GM10248 (cell line): ENCODE measurements at places on chromosomes 11 and 22.

GRCh38 chr22:49269928-49270327 is 557.7 kb downstream of the BRD1 start:
- DNase-seq: no peak

- no peak for DNase-seq
These were observed 49.7 kb downstream of the ANO1 start for GRCh38 chr11:70127653-70128434.

GRCh38 chr22:18008136-18008535 is 16.2 kb downstream of the MICAL3 start:
- no peak for DNase-seq

DNA sequence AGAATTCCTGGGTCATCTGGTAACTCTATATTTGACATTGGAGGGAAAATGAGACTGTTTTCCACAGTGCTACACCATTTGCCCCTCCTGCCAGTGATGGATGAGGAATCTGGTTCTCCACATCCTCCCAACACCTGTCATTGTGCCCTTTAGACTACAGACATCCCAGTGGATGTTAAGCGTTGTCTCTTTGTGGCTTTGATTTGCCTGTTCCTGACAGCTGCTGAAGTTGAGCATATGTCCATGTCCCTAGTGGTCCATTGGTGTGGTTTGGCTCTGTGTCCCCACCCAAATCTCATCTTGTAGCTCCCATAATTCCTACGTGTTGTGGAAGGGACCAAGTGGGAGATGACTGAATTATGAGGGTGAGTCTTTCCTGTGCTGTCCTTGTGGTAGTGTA is 88.5 kb downstream of the BRD1 start:
- DNase-seq: no peak

DNA sequence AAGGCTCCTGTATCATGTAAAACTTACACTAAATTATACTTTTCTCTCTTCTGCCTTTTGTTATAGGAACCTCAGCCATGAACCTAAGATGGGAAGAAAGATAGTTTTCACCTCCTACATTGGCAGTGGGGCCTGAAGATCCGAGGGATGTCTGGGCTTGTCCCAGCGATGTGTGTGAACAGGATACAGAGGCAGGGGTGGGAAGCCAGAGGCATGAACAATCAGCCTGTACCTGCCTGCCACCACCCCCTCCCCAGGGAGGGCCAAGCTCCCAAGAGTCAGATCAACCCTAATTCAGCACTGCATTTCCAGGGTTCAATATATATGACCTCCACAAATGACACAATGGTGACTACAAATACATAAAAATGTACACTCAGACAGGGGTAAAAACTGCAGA is 9.4 kb downstream of the KIAA0930 start:
- no peak for DNase-seq

- no peak for DNase-seq
These were observed 7.0 kb downstream of the SERPING1 start for GRCh38 chr11:57604296-57605027.

DNA sequence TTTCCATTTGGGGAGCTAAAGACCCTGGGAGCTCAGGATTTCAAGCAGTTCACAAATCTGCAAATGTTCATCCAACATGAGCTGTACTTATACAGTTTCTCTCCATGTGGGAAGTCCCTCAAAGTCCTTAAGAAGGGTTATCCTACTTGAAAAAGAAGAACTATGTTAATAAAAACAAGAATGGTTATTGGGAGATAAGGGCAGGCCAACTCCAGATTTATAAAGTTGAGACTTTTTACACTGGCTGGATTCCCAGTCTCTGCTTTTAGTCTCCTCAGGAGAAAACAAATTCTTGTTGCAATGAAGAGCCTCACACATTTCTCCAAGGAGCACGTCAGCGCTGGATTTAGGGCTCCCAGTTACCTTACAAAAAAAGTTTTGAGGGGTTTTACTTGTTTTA is 34.2 kb upstream of the CTTN start:
- DNase-seq: no peak

- peak; percentile 5 for DNase-seq
These were observed 770.6 kb downstream of the FAM181B start for GRCh38 chr11:81963018-81963417.

DNA sequence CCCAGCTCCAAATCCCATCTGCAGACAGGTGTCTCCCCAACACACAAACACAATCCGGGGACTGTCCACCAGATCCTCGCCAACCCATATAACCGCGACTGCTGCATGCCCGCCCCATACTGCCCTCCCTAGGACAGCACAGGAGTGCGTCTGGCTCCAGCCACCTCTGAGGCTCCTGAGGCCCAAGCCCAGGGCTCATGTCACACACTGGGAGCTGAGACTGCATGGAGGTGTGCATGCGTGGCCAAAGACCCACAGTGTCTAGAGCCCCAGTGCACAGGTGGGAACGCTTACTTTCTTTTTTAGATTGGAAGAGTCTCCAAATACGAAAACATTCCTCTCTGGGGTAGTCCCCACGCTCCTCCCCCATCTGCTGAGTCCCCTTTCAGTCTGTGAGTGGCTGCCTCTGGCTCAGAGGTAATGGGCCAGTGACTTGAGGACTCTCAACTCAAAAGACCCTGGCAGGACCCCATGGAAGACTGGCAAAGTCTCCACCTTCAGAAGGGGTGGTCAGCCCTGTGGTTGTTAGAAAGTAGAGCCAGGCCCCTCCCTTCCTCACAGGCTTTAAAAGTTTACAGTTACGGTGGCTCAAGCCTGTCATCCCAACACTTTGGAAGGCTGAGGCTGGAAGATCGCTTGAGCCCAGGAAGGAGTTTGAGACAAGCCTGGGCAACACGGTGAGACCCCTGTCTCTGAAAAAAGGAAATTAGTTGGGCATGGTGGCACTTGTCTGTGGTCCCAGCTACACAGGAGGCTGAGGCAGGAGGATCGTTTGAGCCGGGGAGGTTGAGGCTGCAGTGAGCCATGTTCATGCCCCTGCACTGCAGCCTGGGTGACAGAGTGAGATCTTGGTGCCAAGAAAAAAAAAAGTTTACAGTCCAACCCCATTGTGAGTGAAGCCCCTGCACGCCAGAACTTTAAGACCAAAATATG is 2.3 kb downstream of the CBX7 start:
- DNase-seq: no peak

DNA sequence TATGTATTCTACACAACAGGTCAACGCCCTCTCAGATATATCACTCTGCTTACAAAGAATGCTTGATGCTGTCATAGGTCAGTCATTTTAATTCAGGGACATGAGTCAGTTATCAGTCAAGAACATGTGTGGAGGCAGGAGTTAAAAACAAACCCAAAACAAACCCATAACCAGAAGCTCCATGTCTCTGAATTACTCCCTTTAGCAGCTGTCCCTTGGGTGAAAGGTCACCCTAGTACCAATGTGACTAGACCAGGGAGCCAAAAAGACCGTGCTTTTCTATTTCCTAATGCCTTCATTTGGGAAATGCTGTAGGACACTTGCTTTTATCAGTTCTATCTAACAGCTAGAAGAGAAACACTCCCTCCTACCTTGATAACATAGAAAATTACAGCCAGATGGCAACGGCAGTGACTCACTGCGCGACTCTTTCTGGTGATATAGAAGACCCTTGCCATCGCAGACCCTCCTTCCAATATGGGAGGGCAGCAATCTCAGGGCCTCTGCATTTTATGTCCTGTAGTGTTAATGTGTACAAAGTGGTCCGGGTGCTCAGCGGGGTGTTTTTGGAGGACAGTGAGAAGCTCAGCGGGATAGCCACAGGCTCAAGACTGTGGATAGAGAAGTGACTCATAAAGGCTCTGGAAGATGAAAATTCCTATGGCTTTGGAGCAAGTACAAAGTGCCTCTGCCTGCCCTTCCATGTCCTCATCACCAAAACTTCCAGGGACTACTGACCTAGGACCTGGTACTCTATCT is 24.8 kb downstream of the APOL5 start:
- DNase-seq: no peak

DNA sequence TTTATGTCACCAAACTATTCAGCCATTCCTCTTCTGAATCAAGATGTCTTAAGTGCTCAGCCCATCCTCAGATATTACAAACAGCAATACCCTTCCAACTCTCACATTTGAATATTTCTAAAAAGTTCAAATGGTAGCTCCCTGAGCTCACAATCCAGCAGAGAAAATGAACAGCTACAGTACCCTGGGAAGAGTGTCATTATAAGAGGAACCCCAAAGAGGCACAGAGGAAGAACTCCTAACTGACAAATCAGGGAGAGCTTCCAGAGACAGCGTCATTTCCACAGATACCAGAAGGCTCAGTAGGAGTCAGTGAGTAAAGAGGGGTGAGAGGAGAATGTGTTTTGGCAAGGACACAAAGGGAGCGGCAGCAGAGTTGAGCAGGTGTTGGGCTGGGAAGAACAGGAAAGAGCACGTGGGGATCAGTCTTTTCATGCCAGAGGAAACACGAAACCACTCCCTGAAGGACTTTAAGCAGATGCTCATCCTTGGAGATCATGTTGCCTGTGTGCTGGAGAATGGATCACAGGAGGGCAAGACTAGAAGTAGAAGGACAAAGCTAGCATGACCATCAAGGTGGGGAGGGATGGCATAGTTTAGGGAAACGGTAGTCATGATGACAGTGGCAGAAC is 4.3 kb downstream of the CLTCL1 start:
- no peak for DNase-seq

- DNase-seq: peak; percentile 52
These were observed 6.0 kb upstream of the MALAT1 start for GRCh38 chr11:65492637-65493366.

DNA sequence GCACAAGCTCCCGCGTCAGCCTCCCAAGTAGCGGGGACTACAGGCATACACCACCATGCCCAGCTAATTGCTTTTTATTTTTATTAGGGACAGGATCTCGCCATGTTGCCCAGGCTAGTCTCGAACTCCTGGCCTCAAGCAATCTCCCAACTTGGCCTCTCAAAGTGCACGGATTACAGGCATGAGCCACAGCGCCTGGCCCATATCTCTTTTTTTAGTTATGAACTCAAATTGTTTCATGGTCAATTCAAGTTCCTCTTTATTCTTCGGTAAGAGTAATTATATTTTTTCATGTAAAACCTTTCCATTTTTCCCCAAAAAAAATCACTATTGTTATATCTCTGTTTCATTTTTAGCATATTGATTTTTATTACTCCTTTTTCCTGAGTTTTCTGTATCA is 25.5 kb downstream of the FCHSD2 start:
- no peak for DNase-seq

- no peak for DNase-seq
These were observed 15.3 kb upstream of the NELL1 start for GRCh38 chr11:20654038-20654437.

- DNase-seq: no peak
These were observed 29.6 kb downstream of the TOM1 start for GRCh38 chr22:35329114-35329847.

DNA sequence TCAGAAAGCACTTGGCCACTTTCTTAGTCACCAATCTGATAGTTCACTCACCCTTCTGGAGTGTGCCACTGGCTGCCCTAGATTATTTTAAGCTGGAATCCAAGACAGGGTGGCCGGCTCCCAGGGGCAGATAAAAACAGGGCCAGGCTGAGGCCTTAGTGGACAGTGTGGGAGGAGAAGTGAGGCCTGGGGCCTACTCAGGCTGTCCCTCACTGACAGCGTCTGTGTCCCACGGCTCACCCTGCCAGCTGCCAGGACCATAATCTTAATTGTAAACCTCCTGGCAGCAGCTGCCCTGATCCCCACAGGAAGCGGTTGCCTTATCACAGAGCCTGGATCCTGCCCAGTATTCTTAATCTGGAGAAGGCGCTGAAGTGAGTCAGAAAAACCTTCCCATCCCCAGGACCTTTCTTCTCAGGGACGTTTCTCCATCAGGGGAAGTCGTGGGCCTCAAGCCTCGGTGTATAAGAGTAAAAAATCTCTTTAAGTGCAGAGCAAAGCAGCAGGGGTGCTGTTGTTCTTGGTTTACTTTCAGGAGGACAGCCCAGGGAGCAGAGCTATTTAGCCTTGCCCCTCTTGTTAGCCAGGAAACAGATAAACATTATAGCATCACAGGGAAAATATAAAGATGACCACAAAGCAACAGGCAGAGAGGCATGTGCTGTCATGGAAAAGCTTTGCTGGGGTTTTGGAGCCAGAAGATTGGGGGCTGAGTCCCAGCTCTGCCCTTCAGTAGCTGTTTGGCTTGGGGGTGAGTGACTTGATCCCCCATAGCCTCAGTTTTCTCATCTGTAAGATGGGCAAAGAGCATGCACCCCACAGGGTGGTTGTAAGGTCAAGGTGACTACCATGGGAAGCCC is 39.6 kb downstream of the TSPAN18 start:
- no peak for DNase-seq

GRCh38 chr11:58902881-58903280 is 36.4 kb upstream of the GLYATL1 start:
- DNase-seq: no peak

DNA sequence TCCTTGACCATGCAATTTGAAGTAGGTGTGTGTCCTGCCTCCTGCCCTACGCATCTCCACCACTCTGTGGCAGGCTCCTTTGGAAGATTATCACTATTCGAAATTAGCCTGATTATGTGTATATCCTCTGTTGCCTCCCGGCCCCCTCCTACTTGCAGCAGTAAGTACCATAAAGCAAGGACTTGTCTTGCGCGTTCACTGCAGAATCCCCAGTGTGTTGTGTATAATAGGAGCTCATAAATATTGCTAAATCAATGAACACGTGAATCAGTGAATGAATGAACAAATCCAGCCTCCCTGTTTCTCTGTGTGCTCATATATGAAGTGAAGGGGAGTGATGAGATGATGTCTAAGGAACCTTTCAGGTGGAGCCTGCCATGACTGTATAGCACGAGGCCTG is 210.7 kb downstream of the DBX1 start:
- DNase-seq: no peak

DNA sequence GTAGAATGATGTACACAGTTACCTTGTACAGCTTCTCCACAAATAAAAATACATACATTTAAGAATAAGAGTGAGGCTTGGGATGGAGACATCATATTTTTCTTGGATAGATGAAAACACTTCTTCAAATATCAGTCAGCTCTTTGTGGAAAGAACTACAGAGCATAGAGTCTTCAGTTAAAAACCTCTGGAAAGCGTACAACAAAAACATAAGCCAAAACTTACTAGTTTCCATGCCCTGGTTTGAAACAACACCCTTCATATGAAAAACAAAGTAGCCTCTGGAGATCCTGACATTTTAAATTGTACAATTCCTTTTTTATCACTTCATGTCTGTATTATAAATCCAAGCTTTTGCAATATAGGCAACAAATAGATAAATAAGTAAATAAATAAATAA is 7.0 kb upstream of the CEP126 start:
- DNase-seq: no peak

GRCh38 chr11:64976651-64977050 is 4.7 kb upstream of the MAJIN start:
- DNase-seq: no peak
